ENCODE measurements at places on chromosomes 1 and 21.
A peak's percentile ranks its signal among the peaks of the same experiment; 100 is the strongest.

GRCh38 chr1:110318046-110318445, 21.1 kb upstream of the RBM15 start:
- DNase-seq: no peak

- peak; percentile 54 for DNase-seq
These were observed 119.6 kb upstream of the ERRFI1 start for GRCh38 chr1:8145545-8146202.

GRCh38 chr1:71351438-71351837, 270.6 kb upstream of the ZRANB2 start:
- no peak for DNase-seq

GRCh38 chr1:23908453-23909341, 4.5 kb downstream of the CNR2 start:
- DNase-seq: peak; percentile 19

DNA sequence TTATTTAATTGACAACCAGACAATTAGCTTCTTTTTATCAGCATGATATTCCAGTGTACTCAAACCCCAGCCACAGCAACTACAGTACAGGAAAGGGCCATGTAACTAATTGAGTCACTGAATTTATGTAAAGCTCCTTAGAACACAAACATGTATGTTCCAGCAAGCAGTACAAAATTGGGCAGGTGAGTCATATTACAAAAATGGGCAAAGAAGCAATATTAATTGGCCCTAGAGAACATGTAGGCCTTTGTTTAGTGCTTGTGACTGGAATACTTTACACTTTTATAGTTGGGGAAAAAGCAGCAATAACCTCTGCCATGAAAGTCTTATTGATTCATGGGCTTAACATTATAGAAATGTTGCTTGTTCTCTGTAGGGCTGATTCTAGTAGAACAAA, 31.8 kb downstream of the CLEC20A start:
- no peak for DNase-seq

DNA sequence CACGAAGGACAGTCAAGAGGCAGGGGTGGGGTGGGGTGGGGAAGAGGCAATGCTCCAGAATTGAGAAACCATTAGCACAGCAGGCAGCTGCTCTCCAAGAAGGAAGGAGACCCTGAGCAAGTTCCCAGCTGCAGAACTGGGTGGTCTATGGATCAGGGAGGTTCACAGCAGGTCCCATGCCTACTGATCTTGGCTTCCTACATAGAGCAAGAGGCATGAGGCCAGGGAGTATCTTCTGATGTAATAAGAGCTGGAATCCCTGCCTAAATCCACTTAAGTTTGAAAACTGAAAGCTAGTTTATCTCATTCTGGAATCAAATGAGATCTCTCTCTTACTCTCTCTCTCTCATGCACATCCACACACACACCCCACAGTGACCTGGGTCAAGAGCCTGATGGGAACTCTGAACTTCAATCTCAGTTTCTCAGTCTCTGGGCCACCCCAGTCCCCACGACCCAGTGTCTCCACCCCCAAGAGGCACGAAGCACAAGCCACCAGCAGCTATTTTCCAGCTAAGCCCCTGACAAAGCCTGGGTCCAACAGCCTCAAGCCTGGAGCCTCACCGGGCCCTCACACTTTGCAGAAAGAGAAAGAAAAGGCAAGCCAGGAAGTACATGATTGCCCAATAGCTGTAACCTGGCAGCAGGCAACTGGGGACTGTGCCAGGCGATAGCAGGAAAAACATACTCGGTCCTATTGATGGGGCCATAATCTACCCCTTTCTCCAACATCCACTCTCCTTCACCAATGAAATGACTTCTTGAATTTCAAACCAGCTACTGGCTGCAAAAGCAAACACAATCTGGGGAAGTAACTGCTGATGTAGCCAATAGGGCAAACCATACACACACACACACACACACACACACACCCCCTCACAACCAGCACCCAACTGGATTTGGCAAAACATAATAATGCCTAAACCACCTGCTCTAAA, 2.2 kb downstream of the NUAK2 start:
- DNase-seq: peak; percentile 87

GRCh38 chr1:19405761-19406487, 79.4 kb downstream of the CAPZB start:
- no peak for DNase-seq

- no peak for DNase-seq
These were observed 5.6 kb downstream of the KIF17 start for GRCh38 chr1:20712215-20712577.

DNA sequence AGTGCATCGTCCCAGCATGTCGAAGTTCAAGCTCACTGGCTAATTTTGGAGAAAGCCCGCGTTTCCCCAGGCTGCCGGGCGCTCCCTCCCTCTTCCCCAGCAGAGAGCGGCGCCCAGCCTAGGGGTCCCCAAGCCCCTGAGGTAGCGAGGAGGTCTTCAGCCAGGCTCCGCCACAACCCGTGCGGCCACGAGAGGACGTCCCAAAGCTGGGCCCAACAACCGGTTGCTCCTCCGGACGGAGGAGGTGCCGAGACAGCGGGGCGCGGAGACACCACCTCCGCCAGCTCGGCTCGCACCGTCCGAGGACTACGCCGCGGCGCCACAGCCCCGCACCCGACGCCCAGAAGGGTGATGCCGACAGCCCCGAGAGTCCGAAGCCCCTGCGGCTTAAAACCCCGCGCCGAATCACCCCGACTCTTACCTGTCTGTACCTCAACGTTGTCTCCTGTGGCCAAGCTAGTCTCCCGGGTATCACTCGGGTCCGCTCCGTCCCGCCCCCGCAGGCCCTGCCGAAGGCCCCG, at the start of gene DENND2C:
DENND2C (minus strand) TSS at position 488 of the 521 bp plus-strand sequence. CDS start 44,065 bp downstream, outside the sequence.
- DNase-seq: no peak

DNA sequence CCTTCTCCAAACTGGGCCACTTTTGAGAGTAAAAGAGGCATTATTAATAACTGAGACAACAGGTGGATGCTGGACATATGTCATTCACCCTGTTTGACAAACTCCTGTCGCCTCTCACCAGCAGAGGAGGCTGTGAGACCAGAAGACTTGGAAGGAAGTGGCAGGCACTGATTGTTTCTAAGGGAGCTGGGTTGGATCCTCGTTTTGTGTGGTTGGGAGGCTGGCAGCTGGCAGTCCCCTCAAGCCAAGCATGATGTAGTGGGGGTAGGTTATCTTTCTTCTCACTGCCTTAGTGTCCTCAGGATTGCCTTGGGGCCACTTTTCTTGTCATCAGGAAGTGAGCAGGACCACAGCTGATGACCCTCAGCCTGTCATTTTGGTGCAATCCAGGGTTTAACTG, 86.5 kb upstream of the KCNJ15 start:
- DNase-seq: no peak

GRCh38 chr1:63935553-63935952, 161.7 kb downstream of the ROR1 start:
- no peak for DNase-seq

DNA sequence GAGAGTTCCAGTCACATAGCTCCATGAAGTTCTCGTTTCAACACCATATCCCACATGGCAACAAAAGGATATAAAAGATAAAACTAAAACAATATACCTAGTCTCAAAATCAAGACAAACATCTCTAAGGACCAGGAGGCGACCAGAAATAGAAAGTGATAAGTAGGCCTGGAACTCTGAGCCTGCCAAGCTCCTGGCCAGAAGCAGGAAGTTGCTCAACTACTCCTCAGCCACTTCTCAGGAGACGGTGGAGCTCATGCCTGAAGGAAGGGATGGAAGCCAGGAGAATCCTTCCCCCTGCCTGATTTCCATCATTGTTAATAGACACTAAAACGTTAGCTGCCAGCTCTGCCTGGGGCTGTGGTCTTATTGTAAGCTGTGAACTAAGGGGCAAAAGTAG, 94.7 kb downstream of the DISP1 start:
- no peak for DNase-seq

DNA sequence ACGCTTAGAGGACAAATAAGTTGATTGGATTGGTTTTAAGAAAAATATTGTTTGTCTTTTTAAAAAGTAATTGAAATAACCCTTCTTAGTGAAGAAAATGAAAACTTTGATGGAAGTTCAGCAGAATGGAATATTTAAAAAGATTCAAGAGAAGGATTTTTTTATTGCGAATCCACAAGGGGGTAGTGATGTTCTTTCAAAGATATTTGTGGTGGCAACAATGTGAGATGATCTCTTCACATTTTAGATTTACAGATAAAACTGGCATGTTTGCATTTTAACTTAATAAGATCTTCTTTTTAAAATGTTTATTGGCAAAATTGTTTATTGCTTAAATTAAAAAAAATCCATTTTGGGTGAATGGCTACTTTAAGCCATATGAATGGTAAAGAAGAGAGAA, 8.9 kb downstream of the CAMTA1 start:
- DNase-seq: peak; percentile 20

- DNase-seq: no peak
These were observed 193.8 kb downstream of the AK5 start for GRCh38 chr1:77475641-77476040.

DNA sequence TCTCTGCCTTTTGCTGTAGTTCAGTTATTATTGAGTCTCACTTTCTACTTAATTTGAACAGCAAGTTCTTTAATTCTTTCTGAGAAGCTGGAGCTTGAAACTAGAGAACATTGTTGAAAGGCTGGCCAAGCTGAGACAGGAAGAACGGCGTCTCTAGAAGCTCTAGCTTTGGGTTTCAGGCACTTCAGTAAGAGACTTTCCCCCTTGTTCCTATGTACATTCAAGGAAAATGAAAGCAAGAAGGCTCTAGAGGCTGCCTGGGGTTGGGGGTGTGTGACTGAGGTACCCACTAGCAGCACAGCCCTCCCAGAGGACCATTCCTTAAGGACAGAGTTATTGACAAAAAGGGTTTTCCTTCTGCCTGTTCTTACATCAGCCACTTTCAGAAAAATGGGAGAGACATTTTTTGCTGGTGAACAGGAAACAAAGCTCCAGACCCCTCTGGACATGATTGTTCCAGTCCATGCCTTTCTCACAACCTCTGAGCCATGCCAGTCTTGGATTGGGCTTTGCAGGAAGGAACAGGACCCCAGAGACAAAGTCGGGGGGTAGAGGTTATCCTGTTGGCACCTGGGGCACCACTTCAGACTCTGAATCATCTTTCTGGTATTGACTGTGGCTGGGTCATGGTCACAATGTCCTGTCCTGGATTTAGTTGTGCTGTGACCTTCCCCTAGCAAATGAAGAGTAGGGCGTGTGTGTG, 63.1 kb downstream of the LAMC2 start:
- no peak for DNase-seq

- DNase-seq: peak; percentile 70
These were observed 83.6 kb upstream of the SLC25A33 start for GRCh38 chr1:9455487-9456234.

- no peak for DNase-seq
These were observed at the start of gene SIM2 for GRCh38 chr21:36698981-36699545. TSS of gene SIM2 (plus strand) at chr21:36699115. CDS start at chr21:36699747, 632 bp downstream.

DNA sequence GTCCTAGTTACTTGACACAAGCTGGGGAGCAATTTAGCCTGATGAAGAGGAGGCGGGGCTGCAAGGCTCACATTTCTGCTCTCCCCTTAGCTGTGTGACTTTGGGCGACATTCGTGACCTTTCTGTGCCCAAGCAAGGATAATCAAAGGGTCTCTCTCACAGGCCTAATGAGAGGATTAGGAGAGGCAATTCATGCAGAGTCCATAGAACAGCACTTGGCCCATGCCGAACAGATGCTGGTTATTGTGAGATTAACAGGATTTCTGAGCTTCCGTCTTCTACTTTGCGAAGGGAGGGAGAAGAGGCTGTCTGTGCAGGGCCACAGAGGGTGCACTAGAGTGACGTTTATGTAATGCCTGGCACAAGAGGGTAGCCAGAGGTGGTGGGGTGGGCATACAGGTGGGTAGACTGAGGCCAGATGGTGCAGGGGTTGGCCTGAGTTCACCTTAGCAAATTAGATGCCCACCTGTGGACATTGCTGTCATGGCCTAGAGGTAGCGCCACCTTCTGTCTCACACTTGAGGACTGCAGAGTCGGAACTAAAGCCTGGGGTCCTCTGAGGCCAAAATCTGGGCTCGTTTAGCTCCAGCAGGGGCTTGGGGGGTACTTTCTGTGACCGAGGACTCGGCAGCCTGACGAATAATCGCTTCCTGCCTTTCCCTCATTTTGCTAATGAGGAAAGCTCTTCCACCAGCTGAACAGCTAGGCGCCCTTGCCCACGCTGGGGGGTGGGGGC, 18.6 kb downstream of the ACTL8 start:
- DNase-seq: no peak

GRCh38 chr1:31161571-31161970, 78.1 kb downstream of the NKAIN1 start:
- peak; percentile 48 for DNase-seq

- no peak for DNase-seq
These were observed 113.5 kb upstream of the CD34 start for GRCh38 chr1:208024406-208024805.

- DNase-seq: peak; percentile 71
These were observed 40.7 kb upstream of the DHCR24 start for GRCh38 chr1:54927472-54928240.

- peak; percentile 43 for DNase-seq
These were observed 21.9 kb downstream of the DLGAP3 start for GRCh38 chr1:34907487-34908090.

- no peak for DNase-seq
These were observed 34.1 kb downstream of the SOAT1 start for GRCh38 chr1:179327679-179328078.

DNA sequence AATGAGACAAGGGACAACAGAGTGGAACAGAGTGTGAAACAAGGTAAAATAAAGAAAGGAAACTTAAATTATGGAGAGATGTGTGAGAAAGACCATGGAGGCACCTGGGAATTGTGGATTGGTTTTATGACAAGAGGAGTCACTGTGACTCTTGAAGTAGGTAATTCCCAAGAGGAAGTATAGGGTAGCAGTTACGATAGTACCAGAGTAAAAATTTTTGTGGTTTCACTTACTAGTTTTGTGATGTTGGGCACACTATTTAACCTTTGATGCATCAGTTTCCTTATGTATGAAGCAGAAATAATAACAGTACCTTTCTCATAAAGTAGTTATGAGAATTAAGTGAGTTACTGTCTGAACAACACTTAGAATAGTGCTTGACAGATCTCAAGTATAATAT, 267.9 kb upstream of the DPYD start:
- no peak for DNase-seq

GRCh38 chr1:214678386-214678785, 75.4 kb downstream of the CENPF start:
- no peak for DNase-seq

- no peak for DNase-seq
These were observed 53.7 kb downstream of the CACHD1 start for GRCh38 chr1:64523413-64524337.

- DNase-seq: no peak
These were observed 84.5 kb downstream of the COLGALT2 start for GRCh38 chr1:183953031-183953430.

GRCh38 chr1:21763236-21763635, 19.7 kb downstream of the USP48 start:
- DNase-seq: no peak
